ENCODE measurements at places on chromosomes 13 and 19. TPM values are rescaled to one million over a fixed set of nuclear protein-coding genes. Genes with fewer than 3 reads are reported as not detected.

Gene PSG7
- not detected for total RNA-seq

Gene RDH8
- total RNA-seq: not detected

Gene CDX2
- not detected for total RNA-seq

- peak; percentile 30 for DNase-seq
These were observed 678 bp downstream of the ISOC2 start for GRCh38 chr19:55460670-55461258.

GRCh38 chr13:111080642-111081041 is 34.5 kb upstream of the ARHGEF7 start:
- no peak for DNase-seq

- DNase-seq: no peak
These were observed 1599.1 kb downstream of the PCDH9 start for GRCh38 chr13:65631078-65631477.

GRCh38 chr19:16419669-16420335 is 52.0 kb downstream of the EPS15L1 start:
- DNase-seq: no peak

Gene FBXL12
- total RNA-seq: 13.1 TPM

DNA sequence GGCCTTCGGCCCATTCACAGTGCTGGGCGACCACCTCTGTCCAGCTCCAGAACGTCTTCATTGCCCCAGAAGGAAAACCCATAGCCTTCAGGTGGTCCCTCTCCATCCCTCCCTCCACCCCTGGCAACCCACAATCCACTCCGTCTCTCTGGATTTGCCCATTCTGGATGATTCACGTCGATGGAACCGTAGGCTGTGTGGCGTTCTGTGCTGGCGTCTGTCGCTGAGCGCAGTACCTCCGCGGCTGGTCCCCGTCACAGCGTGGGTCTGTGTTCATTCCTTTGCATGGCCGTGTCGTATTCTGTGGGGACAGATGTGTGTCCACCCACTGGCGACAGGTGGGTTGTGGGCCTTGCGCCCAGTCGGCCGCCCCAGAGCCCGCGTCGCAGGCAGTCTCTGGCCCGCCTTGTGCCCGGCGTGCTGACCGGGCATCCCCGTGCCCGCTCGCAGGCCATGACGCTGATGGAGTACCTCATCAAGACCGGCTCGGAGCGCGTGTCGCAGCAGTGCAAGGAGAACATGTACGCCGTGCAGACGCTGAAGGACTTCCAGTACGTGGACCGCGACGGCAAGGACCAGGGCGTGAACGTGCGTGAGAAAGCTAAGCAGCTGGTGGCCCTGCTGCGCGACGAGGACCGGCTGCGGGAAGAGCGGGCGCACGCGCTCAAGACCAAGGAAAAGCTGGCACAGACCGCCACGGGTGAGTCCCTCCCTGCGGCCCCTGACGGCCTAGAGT is 10.1 kb downstream of the EPN1 start:
- no peak for DNase-seq

Gene C19orf38
- 0.94 TPM for total RNA-seq

DNA sequence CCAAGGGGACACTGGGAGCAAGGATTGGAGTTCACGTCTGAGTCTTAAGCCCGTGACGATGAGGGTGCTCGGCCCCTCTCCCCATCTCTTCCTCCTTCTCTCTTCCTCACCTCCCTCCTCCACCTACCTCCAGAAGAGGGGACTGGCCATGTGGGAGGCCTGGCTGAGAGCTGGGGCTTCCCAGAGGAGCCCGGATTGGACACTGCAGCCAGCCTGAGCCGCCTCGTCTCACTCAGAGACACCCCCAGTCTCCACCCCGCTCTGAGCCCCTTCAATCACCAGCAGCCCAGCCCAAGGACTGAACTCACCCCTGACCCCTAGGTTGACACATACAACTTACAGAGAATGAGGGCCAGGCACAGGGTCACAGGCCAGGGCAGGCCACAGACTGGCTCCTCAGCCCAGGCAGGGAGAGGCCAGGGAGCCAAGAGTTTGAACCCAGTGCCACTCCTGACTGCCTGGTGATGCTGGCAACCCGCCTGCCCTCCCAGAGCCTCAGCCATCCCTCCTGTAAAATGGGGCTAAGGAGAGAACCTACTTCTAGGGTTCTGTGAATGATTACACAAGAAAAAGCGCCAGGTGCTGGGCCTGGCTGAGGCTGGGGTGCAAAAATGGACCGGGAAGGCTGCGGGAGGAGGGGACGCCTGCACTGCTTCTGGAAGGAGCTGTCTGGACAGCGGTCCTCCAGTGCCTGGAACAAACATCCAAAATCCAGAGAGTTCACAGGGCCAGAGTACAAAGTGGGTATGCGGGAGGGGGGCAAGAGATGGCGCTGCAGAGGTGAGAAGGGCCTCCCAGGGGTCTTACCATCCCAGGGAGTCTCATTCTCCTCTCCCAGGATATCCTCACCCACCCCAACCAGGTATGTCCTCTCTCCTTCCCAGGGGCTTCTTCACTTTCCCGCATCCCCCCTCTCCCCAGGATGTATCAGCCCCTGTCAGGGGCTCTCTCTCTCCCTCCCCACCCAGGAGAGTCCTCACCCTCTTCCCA is 1.1 kb downstream of the CD79A start:
- no peak for DNase-seq

- DNase-seq: no peak
These were observed 34.5 kb upstream of the UQCRFS1 start for GRCh38 chr19:29247471-29247870.

Gene MEIOSIN
- not detected for total RNA-seq

DNA sequence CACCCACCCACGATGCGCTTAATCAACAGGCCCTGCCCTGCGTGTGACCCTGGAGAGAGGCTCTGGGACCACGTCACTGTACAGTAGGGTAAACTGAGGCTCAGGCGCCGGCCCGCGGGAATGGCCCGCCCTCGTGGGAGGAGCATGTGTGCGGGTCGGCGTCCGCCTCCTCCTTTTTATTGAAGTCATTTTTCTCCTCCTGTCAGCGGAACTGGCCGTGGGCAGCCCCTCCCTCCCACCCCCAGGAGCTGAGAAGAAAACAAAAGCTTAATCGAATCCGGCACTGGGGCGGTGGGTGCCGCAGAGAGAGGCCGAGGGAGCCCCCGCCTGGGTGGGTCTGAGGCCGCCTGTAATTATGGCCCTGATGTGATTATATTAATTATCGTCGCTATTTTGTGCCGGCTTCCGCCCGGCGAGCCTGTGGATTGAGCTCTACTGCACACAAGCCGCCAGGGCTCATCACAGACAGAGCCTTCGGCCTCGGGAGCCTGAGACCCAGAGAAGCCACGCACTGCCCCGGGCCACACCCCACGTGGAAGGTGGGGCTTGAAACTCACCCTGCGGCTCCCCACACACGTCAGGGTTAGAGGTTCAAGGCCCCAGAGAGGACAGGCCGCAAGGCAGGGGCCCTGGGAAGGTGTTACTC is 7.0 kb downstream of the C2CD4C start:
- DNase-seq: no peak

- no peak for DNase-seq
These were observed 193.3 kb downstream of the USP12 start for GRCh38 chr13:26978081-26978860.

Gene PEAK3
- total RNA-seq: not detected

DNA sequence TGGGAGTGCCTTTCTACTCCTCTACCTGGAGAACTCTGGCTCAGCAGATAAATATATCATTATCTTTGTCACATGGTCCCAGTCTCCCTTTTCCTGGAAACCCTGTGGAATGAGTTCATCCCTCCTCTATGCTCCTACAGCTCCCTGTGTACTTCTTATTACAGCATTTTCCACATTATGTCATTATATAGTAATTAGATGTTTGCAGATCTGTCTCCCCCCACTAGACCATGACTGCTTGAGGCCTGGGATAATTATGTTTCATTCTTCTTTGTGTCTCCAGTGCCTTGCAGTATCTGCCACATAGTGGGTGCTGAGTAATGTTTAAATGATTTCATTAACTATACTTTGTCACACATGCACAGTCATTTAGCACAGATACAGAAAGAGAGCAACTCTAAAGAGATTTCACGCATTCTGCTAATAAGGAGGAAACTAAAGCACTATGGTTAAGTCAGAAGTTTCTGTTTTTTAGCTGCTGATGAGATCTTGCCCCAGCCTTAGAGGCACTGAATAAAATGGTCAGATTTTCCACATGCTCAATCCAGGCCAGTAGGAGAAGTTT is 66.1 kb upstream of the DIAPH3 start:
- no peak for DNase-seq

GRCh38 chr13:67140006-67140405 is 90.1 kb downstream of the PCDH9 start:
- DNase-seq: no peak

Gene ZNF146
- 86.9 TPM for total RNA-seq

Gene USF2
- 36.0 TPM for total RNA-seq

- no peak for DNase-seq
These were observed 273.1 kb upstream of the SLITRK5 start for GRCh38 chr13:87398047-87398446.

GRCh38 chr19:54218259-54218658 is 4.5 kb downstream of the LILRB3 start:
- no peak for DNase-seq

Gene CEACAM8
- not detected for total RNA-seq

GRCh38 chr19:49180659-49181058 is 23.1 kb downstream of the TRPM4 start:
- DNase-seq: no peak

GRCh38 chr13:51020600-51020999 is 90.5 kb downstream of the C13orf42 start:
- no peak for DNase-seq

Gene SGCG
- 0.16 TPM for total RNA-seq

All from occipital lobe (tissue), 3 donors.